ENCODE measurements at places on chromosomes 16 and 17.

DNA sequence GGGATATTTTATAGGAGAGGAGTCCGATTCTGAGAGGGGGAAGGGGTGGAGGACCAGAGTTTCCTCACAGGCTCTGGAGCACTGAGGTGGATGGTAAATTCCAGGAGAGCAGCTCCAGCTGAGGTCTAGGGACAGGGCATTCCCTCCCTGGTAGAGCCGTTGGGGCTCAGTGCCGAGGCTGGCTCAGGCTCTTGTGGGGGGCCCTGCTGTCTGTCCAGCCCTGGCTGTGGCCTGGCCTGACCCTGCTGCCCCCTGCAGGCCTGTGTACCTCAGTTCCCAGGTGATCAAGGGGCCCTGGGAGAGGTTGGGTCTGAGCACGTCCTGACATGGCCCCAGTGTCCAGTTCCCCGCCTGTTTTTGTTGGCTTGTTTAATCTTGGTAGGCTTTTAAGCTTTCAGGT, 16.8 kb downstream of the ZNF750 start:
- no peak for DNase-seq

DNA sequence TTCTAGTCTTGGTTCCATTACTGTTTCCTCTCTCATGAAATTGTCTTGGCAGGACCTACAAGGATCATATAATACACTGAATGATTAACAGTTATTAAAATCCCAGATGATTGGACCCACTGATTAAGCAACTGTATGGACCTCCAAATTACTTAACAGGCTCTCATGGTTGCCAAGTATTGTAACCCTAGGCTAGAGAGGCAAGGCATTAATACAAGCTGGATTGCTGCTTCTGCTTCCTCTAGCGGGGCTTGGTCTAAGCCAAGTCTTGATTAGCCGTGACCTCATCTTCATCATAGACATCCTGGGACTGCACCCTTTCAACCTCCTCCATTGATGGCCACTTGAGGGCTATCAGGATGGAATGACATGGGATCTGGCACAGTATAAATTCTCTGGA, 46.9 kb downstream of the SYCE1L start:
- DNase-seq: no peak

- no peak for DNase-seq
Measured at GRCh38 chr17:57425431-57425830, 169.1 kb downstream of the MSI2 start.

GRCh38 chr16:12398029-12398682, 405.5 kb downstream of the CPPED1 start:
- peak; percentile 52 for DNase-seq

DNA sequence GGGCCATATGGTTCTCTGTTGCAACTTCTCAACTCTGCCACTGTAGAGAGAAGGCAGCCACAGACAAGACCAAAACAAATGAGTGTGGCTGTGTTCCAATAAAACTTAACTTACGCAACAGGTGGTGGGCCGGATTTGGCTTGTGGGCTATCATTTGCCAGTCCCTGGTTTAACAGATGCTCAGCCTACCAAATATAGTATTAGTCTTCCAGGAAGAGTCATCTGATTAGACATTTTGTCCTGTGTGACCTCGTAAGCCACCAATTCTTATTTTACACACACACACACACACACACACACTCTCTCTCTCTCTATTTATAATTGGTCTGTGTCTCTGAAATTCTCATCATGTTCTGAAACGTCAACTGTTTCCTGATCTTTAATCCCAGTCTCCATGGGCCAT, 245.9 kb downstream of the XYLT1 start:
- peak; percentile 82 for DNase-seq

DNA sequence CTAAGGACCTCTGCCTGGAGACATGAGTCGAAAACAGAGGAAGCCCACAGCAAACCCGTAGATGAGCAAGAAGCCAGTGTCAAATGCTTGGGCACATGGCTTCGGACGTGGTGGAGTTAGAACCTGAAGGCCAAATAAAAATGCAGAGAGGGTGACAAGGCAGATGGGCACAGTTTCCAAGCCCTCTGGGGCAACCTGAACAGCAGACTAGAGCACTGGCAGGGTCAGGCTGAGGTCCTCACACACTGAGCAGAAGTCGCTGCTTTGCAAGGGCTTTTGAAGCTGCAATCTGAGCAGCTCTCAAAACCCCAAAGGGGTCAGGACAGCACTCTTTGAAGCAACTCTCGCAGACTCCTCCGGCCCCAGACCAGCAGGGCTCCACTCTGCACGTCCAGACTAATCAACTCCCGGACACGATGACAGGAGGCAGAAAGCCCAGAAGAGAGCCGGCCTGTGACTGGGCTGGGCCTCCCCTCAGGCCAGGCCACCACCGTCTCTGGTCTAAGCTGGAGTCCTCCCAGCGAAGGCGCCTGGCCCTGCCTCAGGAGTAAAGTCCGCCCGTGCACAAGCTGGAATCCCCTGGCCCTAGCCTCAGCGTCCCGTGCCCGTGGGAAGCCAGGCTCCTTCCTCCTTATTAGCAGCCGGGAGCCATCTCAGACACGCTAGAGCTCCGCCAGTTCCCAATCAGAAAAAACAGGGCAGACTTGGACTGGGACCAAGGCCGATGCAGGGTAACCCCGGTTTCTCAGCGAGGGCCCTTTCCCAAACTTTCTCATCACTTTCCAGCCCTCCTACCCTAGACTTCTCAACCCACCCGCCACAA, 924 bp downstream of the SMARCD2 start:
- DNase-seq: peak; percentile 59

- DNase-seq: no peak
Measured at GRCh38 chr16:70772493-70772892, 28.5 kb downstream of the VAC14 start.

GRCh38 chr16:52861614-52862022, 191.1 kb downstream of the CHD9NB start:
- peak; percentile 26 for DNase-seq

GRCh38 chr17:17805575-17805974, 31.2 kb downstream of the SREBF1 start:
- no peak for DNase-seq

DNA sequence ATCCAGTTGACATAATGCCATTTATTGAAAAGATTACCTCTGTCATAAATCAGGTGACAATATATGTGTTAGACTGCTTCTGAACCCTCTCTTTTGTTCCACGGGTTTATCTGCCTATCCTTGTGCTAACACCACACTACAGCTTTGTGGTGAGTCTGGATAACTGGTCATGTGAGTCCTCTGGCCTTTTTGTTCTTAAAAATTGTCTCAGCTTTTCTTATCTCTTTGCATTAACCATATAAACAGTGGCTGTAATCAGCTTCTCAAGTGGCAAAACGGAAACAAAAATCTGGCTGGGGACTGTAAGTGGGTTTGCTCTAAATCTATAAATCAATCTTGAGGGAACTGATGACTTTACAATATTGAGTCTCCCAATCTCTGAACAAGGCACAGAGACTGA, 44.6 kb downstream of the STX8 start:
- no peak for DNase-seq

DNA sequence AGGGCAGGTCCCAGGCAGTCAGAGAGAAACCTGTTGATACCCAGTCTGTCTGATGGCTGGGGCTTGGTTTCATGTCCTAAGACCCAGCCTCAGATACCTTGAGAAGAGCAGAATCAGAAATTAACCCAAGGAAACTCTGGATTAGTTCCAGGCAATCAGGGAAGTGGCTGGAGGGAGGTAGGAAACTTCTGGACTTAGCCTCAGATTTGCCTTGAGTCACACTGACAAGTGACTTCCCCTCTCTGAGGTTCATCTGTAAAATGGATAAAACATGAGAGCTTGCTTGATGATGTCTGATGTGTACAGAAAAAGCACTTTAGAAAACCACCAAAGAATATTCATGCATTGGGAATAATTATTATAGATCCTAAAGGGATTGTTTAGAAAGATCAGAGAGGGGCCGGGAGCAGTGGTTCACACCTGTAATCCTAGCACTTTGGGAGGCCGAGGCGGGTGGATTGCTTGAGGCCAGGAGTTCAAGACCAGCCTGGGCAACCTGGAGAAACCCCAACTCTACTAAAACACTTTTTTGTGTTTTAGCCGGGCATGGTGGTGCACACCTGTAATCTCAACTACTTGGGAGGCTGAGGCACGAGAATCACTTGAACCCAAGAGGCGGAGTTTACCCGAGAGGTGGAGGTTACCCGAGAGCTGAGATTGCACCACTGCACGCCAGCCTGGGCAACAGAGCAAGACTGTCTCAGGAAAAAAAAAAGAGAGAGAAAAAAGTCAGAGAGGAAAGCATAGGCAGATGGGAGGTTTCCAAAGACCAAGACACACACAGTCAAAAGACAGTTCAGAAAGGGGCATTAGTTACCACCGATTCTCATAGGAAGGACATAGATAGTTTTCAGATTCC, 3.8 kb downstream of the CIITA start:
- DNase-seq: no peak

DNA sequence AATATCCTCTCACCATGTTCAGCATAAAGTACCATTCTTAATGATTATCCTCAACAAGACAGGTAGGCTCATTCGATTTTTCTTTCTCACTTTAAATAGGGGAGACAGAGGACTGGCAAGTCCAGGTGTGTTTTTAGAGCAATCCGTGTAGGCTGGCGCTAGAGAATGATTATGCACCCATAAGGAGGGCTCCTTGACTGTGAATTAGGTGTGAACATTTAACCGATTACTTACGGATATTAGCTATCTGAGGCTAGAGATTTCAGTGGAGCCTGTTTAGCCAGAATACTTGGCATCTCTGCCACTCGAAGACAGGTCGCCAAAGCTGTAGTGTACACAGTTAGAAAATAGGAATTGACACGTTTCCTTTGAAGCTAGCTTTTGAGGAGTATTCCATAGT, 1.9 kb downstream of the SEC14L1 start:
- DNase-seq: no peak

- no peak for DNase-seq
Measured at GRCh38 chr17:39069114-39069756, 82.2 kb downstream of the PLXDC1 start.

- DNase-seq: no peak
Measured at GRCh38 chr17:152860-153420, 15.6 kb downstream of the SCGB1C2 start.

DNA sequence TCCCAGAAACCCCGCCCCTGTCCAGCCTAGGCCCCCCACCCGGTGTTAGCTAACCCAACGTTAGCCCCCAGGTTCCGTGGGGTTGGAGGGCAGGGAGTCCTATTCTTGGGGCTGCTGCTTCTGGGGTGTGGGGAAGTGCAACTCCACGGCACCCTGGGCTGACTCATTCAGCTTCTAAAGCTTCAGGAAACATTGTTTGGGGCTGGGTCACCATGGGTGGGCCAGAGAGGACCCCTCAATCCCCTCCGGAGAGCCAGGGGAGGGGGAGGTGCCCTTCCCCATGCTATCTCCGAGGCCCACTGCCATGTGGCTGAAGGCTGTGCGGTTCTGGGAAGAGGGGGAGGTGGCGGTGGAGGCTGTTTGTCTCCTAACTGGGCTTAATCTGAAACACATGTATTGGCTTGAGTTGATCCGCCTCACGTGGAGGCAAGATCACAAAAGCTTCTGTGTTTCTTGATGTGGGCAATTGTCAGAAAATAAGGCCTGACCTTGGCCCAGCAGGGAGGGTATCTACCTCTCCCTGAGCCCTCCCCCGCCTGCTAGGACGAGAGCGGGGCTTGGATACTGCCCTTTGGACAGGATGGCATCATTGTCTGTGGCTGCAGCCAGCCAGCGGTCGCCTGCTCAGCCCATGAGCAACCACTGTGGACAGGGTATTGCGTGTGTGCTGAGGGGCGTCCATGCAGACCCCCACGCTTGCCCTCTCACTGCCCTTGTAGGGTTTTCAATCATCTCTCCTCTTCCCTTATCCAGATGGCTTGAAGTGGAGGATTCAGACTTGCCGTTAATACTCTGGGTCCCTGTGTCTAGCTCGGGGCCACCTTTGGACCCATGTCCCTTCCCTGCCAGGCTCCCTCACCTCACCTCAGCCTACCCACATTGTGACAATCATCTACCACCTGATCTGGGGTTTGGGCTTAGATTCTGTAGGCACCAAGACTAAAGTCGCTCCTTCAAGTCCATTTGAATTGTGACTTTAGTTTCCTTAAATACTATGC, 1.3 kb downstream of the SERPINF1 start:
- peak; percentile 84 for DNase-seq

DNA sequence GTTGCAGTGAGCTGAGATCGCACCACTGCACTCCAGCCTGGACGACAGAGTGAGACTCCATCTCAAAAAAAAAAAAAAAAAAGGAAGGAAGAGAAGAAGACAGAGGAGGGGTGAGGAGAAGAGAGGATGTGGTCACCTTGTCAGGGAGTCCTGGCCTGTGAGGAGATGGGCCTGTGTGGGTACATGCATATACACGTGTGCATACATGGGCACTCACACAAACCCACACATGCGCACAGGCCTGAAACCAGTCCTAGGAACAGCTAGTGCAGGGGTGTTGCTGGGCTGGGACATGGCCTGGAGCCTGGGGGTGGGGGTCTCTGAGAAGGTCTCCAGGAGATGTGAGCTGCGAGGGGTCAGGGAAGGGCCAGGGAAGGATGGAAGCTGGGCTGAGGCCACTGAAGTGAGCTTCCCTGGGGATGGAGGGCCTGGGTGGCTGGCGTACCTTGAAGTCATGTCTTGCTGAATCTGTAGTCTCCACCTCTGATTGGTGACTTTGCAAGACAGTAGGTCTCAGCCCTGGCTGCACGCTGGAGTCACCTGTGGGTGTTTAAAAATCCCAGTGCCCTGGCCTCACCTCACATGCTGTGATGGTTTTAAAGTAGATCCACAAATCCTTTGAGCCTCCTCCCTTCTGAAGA, 72.4 kb downstream of the MRM1 start:
- no peak for DNase-seq

DNA sequence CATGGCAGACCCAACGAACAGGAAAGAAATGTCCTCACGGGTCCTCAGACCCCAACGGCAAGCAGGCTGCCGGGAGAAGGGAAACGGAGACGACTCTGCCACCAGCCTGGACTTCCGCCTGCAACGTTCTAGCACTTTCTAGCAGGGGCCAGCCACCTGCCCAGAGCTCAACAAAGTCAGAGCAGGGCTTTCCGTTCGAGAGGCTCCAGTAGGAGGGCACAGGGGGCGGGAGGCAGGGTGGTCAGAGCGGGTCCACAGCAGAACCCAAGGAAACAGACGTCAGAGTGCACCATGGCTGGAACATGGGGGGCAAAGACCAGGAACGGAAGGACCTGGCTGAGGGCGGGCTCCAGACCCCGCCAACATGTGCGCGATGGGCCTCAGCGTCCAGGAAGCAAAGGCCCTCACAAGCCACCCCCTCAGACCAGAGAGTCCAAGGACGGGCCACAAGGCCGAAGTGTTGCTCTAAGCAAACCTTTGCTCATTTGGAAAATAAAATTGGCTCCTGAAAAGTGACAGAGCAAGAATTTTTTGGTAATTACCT, 29.4 kb upstream of the C16orf95 start:
- DNase-seq: no peak

DNA sequence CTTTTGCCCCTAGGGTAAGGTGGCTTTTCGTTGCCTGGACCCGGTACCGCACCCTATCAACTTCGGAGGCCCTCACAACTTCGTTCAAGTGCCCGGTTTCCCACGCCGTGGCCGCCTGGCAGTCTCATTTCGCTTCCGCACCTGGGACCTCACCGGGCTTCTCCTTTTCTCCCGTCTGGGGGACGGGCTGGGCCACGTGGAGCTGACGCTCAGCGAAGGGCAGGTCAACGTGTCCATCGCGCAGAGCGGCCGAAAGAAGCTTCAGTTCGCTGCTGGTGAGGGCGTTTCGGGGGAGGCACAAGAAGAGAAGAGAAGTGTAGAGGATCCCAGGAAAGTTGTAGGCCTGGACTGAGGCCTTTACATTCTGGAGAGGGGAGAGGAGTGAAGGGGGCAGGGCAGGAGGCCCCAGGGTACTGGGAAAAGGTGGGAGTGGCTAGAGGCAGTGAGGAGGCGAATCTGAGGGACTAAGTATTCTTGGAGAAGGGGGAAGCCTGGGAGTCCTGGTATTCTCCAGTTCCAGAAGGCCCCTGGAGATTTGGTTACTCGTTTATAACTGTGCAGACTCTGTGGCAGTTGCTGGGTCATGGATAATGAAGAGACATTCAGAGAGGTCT, 5.5 kb downstream of the CNTNAP1 start:
- no peak for DNase-seq
